NCI-H526 treated with DMSO at 0.1 percent for 48 hours (cell line): ENCODE measurements at places on chromosomes 4 and X.

- DNase-seq = peak; percentile 35
These were observed 210.1 kb downstream of the FBXW7 start for GRCh38 chr4:152325831-152326230.

GRCh38 chr4:111806331-111806730 is 338.9 kb upstream of the FAM241A start:
- no peak for DNase-seq

- DNase-seq = no peak
These were observed 341.4 kb upstream of the NOCT start for GRCh38 chr4:138674209-138674608.

DNA sequence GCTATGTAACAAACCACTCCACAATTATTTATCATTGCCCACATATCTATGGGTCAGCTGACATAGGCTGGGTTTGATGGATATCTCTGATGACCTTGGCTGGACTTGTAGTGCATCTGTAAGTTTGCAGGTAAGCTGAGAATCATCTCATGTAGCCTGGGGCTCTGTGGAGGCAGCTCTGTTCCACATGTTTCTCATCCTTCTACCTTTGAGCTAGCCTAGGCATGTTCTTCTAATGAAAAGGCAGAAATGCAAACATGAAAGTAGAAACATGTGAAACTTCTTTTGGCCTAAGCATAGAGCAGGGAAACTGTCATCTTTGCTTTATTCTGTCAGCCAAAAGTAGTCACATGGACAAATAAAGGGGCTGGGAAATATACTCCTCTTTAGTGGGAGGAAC is 18.2 kb downstream of the MRPL1 start:
- DNase-seq = no peak

DNA sequence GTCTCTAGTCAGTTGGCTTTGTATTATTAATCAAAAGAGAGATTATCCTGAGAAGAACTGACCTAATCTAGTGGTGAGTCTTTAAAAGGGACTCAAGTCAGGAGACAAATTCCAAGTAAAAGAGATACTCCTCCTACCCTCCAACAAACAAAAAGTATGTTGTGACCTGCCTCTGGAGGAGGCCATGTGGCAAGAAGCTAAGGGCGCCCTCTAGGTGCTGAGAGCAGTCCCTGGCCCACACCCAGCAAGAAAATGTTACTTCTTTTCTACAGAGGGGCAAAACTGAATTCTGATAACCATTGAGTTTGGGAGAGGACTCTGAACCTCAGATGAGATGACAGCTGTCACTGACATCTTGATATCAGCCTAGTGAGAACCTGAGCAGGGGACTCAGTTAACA is 953.6 kb upstream of the AGA start:
- DNase-seq = no peak

DNA sequence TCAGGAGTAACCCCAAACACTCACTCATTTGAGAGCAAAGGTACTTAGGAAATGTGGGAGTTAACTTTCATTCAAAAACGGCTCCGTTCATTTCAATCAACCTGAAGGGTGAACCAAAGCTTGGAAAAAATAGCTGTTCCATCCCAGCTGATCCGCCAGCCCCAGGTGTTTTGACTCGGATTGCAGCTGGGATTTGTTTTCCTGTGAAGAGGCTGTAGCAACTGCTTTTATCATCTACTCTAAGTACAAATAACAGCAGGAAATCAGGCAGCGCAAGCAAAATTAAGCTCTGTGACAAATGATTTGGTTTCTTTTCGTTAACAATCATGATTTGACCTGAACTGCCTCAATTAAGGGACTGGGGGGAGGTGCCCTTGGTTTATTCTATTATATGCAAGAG is 154.7 kb downstream of the BEND2 start:
- DNase-seq = no peak

GRCh38 chr4:19262467-19262866 is 989.2 kb upstream of the SLIT2 start:
- DNase-seq = no peak

GRCh38 chr4:48498895-48499294 is 8.8 kb downstream of the ZAR1 start:
- no peak for DNase-seq

GRCh38 chr4:153497091-153497531 is 31.0 kb downstream of the TMEM131L start:
- DNase-seq = no peak

GRCh38 chrX:17923546-17923945 is 62.4 kb upstream of the RAI2 start:
- DNase-seq = peak; percentile 35

- no peak for DNase-seq
These were observed 43.1 kb downstream of the ATG4A start for GRCh38 chrX:108134724-108135123.

GRCh38 chr4:42489095-42489494 is 91.8 kb downstream of the SHISA3 start:
- no peak for DNase-seq

DNA sequence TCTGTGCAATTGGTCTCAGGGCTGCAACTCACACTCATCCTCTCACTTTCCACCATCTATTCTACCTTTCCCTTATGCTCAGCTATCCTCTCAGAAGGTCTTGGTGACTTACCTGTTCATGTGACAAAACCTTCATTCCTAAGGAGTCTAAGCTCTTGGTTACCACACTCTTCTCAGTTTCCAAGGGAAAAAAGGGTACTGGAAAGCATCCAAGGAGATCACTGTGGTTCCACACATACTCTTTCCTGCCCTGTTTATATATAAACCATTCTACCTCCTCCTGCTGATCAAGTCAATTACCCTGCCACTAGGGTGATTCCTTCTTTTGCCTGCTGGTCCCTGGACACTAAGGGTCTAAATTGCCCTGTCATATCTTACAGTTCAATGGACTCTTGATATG is 57.2 kb upstream of the MAML3 start:
- DNase-seq = no peak
